PC-3 (cell line): ENCODE measurements at places on chromosomes 3 and 15.

GRCh38 chr3:42161050-42161935 is 70.1 kb downstream of the TRAK1 start:
- peak; percentile 75 for DNase-seq

GRCh38 chr3:168030577-168030976 is 65.1 kb downstream of the GOLIM4 start:
- no peak for DNase-seq

DNA sequence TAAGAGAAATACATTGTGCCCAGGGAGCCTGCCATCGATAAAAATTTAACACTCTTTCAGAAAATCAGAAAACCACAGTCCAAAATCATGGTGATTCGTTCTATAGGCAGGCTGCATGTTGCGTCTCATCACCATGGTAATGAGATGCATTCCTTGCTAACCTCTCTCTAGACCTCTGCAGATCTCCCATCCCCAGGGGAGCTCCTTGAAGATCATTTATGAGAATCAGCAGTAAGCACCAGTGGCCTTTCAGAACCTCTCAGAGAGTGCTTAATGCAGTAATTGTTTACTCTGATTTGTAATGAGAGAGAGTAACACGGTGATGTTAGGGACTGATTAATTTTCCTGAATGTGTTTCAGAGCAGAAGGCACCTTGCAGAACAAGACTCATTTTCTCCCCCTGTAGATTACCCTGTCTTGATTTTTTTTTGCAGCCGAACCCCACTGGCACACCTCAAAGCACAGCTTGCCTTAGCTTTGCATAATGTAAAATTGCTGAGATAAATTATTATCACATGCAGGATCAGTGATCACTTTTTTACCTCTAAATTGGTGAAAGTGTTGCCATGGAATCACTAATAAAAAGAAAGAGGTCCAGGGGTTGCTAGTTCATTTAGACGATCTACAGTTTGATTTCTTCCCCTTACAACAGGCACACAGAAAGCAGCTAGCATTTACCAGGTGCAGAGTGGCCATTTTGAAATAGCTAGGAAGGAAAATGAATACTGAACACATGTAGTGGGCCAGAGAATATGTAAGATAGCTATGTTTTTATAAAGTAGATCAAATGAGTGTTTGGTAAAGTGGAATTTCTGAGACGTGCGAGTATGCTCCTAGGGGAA is 98.9 kb upstream of the CHL1 start:
- DNase-seq: no peak

GRCh38 chr3:179949869-179950268 is 86.9 kb downstream of the PEX5L start:
- DNase-seq: no peak

- peak; percentile 70 for DNase-seq
These were observed 2.8 kb downstream of the TMEM115 start for GRCh38 chr3:50356553-50356952.

GRCh38 chr3:96657710-96658109 is 156.7 kb upstream of the EPHA6 start:
- no peak for DNase-seq

DNA sequence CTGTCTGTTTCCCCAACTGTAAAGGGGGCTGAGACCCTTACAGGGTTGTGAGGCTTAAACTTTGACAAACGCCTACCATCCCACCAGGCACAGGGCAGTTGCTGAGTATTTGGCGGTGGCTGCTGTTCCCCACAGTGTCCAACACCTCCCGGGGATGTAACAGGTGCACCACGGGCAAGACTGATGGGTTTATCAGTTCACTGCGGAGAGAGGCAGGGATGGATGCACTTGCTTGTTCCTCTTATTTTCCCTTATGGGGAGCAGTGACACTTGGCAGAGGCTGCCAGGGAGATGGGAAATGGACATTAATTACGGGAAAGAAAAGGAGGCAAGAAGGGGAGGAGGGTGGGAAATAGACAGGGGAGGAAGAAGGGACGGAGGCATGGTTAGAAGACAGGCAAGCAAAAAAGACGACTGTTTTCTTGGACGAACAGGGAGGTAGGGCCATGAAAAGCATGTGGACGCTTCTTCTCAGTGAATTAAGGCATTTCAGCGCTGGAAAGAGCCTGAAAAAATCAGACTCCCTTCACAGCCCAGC is 16.6 kb upstream of the ADIPOQ start:
- no peak for DNase-seq

DNA sequence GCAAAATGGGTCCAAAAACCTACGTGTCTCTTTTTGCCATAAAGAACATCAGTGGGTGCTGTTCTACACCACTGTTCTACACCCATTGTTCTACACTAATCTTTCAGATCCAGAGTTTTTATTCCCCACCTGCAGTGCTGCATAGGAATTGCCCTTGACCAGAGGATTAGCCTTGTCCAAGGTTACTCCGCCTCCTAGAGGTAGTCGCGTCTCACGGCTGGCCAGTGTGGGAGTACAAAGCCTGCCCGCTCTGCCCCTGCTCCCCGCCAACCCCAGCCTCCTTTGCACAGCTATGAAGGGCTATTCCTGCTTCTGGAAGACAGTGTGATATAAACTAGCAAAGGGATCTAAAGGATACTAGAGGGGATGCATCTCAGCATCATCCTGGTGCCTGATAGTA is 222.1 kb upstream of the LMCD1 start:
- DNase-seq: no peak

DNA sequence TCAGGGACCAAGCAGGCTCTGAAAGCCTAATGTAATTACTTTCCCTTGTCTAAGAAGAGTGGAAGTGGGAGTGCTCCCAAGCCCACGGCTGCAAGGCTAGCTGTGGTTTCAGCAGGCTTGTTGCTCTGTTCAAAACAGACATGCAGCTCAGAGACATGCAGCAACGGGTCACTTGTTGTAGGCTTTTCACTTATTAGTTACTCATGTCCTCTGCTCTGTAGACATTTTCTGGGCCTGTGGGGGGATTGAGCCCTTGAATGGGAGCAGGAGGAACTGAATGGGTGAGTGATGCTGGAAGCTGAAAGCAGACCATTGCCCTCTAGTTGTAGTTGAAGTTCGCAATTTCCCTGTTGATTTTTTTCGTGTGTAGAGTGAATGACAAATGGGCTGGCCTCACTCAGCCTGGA is 261.9 kb upstream of the NR2E3 start:
- no peak for DNase-seq

- DNase-seq: no peak
These were observed 33.7 kb downstream of the ADCY5 start for GRCh38 chr3:123414973-123415775.

DNA sequence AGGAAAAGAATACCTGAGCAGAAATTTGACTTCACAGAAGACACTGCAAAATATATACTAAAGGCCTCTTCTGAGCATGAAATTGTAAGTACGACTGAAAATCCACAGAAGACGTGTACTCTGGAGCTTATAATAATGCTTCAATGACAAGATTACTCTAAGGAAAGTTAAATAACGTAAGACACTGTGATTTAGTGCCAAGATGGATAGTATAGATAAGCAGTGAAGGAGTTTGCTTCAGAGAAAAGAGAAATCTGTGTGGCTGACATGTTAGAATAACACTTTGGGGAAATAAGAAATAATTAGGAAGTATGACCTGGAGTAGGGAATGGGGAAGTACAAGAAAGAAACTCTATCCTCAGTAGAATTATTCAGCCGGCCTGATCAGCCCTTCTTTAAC is 28.9 kb downstream of the ALDH1A2 start:
- no peak for DNase-seq

DNA sequence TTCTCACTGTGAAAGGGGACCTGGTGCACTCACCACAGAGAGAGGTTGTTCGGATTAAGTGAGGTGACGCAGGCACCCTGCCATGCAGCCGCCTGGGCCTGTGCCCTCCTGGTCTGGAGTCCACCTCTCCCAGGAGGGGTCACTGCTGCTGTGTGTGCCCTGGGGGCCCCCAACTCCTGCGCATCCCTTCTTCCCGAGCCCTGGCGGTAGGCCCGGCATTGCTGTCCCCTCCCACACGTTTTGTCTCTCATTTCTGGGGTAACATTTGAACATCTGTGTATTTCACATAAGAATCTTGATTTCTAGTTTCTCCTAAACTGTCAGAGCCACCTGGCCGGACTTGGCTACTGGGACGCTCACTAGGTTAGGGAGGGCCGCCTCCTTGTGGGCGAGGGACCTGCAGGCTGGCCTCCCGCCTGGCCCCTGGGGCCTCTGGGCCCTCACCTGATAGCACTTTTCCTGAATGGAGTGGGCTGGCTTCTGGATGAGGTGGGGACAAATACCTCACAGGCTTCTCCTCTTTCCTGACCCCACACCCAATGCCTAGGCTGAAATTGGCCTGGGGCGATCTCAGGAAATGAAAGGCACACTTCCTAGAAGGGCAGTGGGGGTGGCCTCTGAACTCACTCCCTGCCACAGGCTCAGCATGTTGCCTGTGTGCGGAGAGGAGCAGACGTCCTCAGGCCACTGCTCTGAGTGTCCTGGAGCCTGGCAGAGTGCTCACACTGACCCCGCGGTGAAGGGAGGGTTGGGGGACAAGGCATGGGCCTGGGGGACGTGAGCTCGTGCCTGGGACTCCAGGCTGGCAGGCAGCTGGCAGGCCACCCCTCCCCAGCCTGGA is 104.2 kb upstream of the PRR23E start:
- no peak for DNase-seq

GRCh38 chr3:185387646-185388045 is 24.7 kb downstream of the MAP3K13 start:
- no peak for DNase-seq

- DNase-seq: no peak
These were observed 1060.2 kb downstream of the NSUN3 start for GRCh38 chr3:95123104-95123503.

DNA sequence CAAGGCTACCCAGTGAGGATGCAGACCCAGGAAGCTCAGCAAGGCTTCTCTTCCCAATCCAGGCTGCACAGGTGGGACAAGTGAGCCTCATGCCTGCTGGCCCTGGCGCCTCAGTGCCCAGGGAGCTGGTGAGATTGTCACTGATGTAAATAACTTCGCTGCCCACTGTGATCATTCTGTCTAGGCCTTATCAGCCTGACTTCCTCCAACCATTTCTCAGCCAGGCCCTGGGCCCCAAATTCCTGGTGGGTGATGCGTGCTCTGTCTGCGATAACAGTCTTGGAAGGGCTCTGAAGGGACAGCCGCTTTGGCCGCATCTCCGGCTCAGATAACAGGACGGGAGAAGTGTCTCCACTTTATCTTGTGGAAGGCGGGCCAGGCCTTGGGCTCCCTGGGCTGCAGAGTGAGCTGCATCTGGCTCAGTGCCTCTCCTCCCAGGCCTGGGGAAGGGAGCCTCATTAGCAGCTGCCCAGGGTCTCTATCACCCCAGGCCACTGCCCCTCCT is 2.2 kb upstream of the FBLN2 start:
- DNase-seq: no peak

DNA sequence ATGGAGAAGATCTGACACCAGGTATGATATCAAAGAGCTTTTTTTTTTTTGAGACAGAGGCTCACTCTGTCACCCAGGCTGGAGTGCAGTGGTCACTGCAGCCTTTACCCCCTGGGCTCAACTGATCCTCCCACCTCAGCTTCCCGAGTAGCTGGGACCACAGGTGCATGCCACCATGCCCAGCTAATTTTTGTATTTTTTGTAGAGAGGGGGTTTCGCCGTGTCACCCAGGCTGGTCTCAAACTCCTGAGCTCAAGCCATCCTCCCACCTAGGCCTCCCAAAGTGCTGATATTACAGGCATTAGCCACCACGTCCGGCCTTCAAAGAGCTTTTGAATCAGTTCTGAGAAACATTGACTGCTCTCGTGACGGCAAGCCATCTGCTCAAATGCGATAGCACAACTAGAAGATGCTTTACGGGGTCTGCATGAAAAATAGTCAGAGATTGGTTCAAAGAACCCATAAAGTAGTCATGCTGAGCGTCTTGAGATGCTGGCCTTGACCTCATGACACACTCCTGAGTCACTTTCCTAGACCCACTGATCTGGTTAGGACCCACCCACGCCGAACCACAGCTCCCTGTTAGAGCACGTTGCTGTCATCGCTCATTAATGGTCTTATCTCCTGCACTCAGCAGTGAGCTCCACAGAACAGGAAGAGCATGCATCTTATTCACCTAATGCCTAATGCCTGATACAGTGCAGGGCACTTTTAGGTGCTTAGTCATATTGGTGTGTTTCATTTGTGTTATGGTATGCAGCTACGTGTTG is 57.0 kb upstream of the NR2F2 start:
- peak; percentile 98 for DNase-seq

DNA sequence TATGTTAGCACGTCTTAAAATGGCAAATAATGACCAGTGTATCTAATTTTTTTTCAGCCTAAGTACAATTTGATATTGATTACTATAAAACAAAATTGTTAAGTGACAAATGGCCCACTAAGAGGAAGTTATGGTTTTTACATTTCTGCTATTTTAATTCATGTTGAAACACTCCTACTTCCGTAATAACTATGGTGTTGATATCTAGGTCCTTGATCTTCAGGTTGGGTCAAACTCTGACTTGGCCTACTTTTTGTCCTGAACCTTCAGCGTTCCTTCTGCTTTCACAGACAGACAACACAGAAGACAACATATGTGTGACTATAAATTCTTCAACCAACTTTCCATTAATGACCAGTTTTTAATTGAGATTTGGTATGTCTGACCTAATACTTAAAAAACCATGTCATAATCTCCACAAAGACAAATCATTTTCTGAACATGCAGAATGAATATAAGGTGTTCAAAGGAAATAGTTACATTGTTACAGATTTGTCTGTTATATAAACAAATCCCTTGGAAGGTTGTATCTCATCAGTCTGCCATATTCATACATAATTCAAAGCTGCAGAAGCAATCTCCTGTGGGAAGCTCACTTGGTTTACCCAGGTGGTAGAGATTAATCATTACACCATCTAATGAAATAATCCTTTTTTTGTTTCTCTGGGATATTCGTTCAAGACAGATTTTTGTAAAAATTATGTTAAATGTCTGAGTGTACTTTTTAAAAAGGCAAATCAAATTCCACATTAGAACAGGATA is 92.1 kb upstream of the TSPAN3 start:
- DNase-seq: no peak

DNA sequence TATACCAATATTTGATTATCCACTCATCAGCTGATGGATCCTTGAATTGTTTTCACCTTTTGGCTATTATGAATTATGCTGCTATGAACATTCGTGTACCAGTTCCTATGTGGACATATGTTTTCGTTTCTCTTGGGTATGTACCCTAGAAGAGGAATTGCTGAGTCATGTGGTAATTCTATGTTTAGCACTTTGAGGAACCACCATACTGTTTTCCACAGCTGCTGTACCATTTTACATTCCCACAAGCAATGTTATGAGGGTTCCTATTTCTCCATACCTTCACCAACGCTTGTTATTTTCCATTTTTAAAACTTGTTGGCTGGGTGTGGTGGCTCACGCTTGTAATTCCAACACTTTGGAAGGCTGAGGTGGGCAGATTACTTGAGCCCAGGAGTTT is 62.9 kb downstream of the RPLP1 start:
- no peak for DNase-seq

- no peak for DNase-seq
These were observed 11.2 kb downstream of the MYD88 start for GRCh38 chr3:38149708-38150107.

- DNase-seq: no peak
These were observed 530.7 kb downstream of the EPHB1 start for GRCh38 chr3:135325726-135326235.

GRCh38 chr3:139264375-139264774 is 79.4 kb upstream of the MRPS22 start:
- no peak for DNase-seq
